ENCODE measurements at places on chromosomes 12 and 14.

DNA sequence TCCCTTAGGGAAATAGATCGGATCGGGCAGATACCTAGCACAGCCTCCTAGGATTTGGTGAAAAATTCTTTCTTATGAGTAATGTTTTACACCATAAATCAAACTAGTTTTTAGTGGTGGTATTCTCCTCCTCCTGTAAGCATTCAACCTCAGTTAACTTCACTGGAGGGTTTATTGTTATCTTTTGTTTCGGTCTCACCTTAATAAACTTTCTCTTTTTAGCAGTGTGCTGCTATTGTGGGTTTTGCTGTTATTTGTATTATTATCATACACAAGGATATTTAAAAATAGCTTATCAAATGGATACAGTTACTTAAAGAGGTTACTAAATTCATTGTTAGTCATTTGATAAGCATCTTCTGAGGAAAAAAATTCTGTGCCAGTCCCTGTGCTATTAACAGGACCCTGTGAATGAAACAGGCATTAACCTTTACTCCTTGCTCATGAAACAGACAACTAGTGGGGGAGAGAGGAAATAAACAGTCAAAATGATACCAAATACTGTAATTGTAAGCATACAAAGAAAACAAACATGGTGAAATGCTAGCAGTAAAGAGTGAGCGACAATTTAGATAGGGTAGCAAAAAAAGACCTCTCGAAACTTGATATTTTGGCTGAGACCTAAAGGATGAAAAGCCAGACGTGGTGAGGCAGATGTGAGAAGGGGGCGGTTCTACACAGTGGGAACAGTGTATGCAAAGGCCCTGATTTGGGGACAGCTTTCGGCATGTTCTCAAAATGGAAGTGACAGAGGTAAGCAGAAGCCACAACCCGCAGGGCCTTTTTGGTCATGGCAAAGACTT lies 178.7 kb upstream of the SOX5 start:
- DNase-seq, result no peak

DNA sequence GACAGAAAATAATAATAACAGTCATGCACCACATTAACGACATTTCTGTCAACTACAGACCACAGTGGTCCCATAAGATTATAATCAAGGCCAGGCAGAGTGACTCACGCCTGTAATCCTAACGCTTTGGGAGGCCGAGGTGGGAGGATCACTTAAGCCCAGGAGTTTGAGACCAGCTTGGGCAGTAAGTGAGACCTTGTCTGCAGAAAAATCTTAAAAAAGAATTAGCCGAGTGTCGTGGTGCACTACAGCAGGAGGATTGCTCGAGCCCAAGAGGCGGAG lies 8.6 kb downstream of the NAB2 start:
- DNase-seq, result no peak

DNA sequence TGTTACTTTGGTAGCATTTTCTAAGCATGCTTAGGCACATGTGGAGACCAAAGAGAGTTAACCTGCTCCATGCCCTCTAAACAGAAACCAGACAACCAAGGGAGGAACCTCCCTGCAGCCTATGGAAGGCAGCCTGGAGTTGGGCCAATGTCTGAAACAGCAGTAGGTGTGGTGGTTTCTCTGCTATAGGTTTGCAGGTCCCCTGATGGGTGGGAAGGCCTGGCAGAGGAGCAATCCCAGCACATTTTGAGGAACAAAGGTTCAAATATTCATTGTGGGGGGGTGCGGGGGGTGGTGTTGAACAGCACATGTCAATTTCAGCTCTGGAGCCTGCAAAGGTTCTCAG lies 65.4 kb downstream of the DACT1 start:
- DNase-seq, result peak; percentile 14

DNA sequence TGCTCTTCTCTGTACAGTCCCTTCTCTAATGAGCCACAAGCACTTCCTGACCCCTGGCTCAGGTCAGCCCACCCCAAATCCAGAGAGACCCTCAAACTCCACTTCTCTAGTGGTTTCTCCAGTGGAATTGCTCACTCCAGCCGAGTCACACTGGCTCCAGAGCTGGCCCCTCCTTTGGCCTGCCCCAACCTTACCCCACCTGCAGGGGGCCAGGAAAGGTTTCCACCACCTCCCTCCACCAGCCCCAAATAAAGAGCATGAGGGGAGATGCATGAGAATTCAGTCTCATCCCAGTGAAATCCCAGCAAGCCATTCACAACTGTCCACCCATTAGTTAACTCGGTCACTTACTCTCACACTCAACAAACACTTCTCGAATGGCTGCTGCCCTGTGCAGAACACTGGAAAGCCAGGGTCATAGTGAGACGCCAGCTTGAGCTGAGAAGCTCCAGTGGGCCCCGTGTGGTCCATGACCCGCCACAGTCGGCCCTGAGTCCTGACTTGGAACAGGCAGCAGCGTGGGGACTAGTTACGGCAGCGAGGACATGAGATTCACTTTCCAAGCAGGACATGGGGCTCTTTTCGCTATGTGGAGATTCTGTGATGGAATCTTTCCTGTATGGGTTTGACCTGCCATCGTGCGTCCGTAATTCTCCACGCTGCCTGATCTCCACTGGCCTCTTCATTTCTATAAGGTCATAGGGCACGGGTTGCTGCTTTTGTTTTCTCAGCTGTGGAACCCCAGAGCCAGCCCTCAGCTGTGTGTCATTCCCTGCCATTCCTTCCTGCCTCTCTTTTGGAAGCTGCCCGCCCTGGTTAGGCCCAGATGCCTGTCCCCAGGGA lies 44.2 kb downstream of the SLC6A12 start:
- DNase-seq, result no peak
